Liver (tissue), 10 donors: ENCODE measurements at places on chromosomes 5 and 9.

DNA sequence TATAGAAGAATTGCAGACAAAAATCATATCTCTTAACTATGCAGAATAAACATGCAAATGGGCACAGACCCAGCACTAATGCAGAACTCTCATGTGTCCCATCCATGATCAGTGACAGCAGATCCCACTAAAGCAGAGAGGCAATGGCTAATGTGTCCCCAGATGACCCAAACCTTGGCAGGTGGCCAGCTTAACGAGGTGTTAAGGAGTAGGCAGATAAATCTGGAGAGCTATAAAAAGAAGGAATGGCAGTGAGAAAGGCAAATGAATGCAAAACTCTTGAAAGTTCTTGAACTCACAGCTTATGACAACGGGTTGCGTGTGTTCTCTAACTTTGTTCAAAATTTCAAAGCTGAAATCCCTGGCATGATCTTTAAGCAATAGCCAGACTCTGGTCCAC, 265.4 kb downstream of the RASEF start:
- DNase-seq = no peak
- H3K27ac ChIP-seq = no peak overlapping the region
- no peaks in the 10 kb centered on the region for H3K36me3 ChIP-seq
- no peak overlapping the region for H3K4me3 ChIP-seq

DNA sequence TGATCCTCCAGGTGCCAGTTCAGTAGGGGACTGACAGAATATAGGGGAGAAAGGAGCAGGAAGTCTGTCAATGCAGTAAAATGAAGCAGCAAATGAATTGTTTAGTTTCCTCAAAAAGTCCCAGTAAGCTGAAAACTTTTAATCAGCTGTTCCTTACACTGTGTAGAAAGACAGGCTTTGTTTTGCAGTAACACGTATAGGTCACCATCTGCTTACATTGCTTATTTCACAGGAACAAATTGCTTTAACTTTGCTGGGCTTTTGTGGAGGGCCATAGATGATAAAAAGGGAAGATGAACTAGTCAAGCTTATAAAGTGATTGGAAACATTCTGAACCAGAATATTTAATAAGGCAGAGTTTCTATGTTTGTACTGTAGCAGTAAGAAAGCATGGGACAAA, 331.3 kb upstream of the RFX3 start:
- no peaks in the 10 kb centered on the region for H3K27me3 ChIP-seq
- H3K4me3 ChIP-seq = no peak overlapping the region
- peaks cover 7% of the 10 kb centered on the region for H3K36me3 ChIP-seq
- no peak for DNase-seq
- H3K27ac ChIP-seq = no peak overlapping the region

- H3K27ac ChIP-seq = no peak overlapping the region
- DNase-seq = no peak
- no peaks in the 10 kb centered on the region for H3K36me3 ChIP-seq
- H3K4me3 ChIP-seq = no peak overlapping the region
Measured at GRCh38 chr5:125083981-125084380, 337.5 kb upstream of the ZNF608 start.

DNA sequence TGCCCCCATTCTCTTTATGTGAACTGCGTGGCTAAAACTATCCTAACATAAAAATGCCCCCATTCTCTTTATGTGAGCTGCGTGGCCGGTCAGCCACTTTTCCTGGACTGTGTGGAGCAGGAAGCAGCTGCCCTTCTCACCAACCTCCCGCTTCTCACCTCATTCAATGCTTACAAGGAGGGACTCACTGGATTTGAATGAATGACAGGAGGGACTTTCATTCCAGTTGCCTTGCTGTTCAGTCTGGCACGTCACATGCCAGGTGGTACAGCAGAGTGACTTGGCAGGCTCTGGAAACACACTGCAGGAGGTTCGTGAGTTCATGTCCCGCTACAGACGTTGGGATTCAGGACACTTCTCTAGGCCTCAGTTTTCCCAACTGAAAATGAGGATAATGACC, 60.2 kb upstream of the NFIL3 start:
- H3K4me1 ChIP-seq = no peaks in the 10 kb centered on the region
- no peaks in the 10 kb centered on the region for H3K27me3 ChIP-seq
- no peak overlapping the region for H3K27ac ChIP-seq
- no peak for DNase-seq

DNA sequence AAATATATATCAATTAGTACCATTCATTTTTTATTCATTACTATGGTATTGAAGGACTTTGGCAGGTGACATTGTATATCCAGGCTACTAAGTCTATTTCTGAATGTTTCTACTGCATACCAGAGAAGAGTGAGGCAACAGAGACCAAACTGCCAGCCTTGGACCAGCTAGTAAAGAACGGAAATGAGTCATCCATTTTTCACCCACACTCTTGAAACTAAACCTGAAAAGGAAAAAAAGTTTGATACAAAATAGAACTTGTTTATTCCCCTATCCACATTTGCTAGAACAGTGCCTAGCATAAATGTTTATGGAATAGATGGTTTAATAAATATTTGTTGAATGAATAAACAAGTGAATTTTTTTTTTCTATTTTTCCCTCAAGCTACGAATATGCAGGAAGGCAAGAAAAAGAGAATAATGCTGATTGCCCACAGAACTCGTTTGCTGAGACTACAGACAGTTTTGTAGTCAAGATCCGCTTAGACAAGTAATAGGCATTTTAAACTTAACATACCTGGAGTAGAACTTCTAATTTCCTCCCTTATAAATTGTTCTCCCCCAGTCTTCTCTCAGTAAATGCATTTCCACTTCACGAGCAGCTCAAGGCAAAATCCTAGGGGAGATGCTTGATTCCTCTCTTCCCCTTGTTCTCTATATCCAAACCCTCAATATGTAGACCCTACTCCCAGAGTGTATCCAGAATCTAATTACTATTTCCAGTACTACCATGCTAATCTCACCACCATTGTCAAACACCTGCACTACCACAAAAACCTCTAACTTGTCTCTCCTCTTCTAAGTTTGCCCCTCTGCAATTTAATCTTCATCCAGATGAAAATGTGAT, 146.2 kb upstream of the RASA1 start:
- no peaks in the 10 kb centered on the region for H3K36me3 ChIP-seq
- no peak for DNase-seq
- no peak overlapping the region for H3K27ac ChIP-seq
- H3K4me1 ChIP-seq = no peaks in the 10 kb centered on the region
